Fibroblast of pulmonary artery (primary cell): ENCODE measurements at places on chromosomes 16 and 17.

DNA sequence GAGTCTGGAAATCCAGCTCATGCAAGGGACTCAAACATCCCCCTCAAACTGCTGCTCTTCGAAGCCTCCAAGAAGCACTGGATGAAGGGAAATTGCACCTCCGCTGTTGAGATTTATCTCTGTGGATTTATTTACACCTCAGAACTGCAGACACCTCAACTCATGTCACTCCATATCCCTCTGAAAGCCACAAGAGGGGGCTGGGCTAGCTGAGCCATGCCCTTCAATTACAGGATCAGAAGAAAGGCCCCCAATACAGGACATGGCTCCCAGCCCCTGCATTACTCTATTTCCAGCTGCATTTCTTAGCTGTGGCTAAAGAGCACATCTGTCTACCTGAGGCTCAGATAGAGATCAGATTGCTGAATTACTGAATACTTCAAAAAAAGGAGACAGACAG lies 103.1 kb upstream of the DYNLRB2 start:
- no peak for DNase-seq

GRCh38 chr17:61248399-61248798 lies 151.2 kb upstream of the TBX2 start:
- DNase-seq: peak; percentile 34

DNA sequence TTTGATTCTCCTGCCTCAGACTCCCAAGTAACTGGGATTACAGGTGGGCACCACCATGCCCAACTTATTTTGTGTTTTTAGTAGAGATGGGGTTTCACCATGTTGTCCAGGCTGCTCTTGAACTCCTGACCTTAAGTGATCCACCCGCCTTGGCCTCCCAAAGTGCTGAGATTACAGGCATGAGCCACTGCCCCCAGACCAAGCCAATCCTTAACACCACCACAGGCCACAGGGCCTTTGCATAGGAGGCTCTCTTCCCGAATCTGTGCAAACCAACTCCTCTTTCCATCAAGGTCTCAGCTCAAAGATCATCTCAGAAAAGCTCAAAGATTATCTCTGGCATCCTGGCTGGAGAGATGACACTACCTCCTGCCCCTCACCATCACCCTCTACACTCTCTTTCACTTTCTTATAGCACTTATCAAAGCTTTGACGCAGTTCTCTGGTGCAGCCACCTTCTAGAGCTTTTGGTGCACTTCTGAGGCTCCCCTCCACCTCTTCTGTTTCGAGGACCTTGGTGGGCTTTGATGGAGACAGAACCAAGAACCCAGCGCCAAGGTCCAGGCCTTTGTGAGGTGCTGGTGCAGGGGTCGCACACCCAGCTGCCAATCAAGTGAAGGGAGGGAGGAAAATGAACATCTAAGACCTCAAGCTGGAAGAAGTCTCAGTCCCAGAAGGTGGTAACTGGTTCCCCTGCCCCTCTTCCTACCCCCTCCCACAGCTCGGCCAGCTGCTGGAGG lies 23.2 kb upstream of the PHB1 start:
- DNase-seq: no peak

DNA sequence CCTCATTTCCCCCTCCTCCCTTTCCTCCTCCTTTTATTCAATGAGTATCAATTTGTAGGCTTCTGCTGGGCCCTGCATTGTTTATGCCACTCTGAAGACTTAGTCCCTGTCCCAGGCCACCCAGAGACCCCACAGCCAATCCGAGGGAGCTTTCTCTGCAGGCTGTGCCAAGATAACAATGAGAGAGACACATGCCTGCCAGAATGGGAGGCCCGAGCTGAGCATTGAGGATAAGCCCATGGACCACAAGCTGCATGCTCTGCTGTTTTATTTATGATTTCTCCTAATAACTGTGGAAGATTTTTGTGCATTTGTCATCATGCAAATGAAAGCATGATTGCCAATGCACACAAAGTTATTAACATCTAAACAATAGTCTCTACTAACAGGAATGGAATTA lies 3.0 kb downstream of the RCVRN start:
- DNase-seq: no peak

DNA sequence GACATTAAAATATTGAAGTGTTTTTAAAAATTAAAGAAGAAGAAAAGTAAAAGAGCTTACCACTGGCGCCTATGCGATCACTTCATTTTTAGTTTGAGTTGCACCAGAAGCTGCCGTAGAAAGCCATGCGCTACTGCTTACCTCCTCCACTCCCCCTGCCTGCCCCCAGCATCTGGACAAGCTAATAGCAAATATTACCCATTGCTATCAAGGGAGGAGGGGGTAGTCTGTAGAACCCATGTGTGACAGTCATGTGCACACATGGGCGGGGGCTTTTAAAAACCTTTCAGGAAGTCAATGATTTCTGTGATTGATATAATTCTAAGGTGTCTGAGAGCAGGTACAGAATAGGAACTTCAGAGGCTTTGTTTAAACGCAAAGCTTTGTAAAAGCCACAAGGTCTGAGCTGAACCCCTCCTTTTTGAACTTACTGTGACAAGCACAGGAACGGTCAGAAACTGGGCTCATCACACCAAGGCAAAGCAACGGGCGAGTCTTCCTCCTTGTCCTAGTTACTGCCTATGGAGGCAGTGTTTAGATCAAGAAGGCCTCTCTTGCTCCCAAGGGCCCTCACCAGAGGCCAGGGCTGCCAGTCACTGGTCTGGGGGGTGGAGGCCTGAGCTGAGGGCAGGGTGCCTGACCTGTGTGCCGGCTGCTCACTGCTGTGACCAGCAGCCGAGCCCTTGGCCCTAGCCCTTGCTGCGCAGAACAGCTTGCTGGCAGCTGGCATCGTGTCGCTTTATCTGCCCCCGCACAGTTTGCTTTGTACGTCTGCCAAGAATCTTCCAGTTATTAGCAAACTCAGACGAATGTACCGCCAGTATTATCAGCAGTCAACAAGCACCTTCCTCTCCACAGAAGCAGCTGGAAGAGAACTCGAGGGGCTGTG lies 15.0 kb downstream of the GINS2 start:
- DNase-seq: peak; percentile 78

GRCh38 chr17:72838581-72838980 lies 253.9 kb downstream of the SLC39A11 start:
- DNase-seq: no peak

DNA sequence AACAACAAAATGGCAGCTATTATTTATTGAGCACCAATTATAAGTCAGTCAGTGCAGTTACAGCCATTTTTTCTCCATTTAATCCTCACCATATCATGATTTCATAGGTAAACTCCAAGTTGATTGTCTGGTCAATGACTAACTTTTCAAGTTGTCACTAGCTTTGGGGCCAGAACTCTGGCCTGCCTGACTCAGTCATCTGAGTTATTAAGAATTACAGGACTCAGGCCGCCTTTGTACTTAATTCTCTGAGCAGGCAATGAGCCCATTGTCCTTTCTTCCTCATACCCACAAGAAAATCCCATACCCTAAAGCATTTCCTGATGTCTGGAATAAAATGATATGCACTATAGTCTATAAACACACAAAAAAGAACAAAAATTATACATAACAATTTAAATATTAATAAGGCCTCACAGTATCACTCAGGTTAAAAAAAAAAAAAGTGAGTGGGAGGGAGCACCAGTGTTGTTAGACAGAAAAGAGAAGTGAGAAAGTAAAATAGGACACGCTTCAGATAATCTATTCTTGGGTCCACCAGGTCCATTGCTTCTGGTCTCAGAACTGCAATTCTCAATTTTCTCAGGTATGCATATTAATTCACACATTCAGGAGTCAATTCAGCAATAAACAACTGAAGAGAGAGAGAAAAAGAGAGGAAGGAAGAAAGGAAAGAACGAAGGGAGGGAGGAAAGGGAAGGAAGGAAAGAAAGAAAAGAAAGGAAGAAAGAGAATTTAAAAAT lies 70.2 kb downstream of the SPAG9 start:
- DNase-seq: no peak

- peak; percentile 78 for DNase-seq
Measured at GRCh38 chr17:76623271-76624146, 20.0 kb downstream of the ST6GALNAC1 start.

- DNase-seq: no peak
Measured at GRCh38 chr16:87845213-87845612, 24.1 kb downstream of the SLC7A5 start.

DNA sequence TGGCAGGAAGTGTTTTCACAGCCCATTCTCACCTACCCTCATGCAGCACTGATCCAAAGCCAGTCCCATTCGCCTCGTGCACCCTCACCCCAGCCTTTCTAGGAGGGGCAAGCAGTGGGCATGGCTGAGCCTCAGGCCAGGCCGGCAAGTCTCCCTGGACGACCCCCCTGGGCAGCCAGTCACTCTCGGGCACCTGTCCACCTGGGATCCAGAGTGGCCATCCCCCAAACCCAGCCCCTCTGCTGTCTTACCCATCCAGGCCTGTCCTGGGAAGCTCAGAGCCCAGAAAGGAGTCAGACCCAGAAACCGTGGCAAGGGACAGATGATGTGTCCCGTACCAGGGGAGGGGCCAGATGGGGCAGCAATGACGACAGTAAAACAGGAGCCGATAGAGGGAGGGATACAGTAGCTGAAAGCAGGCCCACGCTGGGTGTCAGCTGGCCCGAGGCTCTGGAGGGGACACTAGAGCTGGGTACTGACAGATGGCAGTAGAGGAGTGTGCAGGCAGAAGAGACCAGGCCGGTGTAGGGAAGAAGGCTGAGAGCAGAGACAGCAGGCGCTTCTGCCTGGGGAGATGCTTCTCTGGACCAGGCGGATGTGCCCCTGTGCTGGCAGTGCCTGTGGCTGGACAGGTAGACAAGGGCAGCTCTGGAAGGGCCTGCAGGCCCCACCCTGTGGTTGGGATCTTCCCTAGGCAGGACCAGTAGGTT lies 5.8 kb downstream of the CMTM3 start:
- no peak for DNase-seq

GRCh38 chr16:81786868-81787267 lies 7.8 kb downstream of the PLCG2 start:
- DNase-seq: no peak

GRCh38 chr17:48240562-48241130 lies 133.1 kb downstream of the SNX11 start:
- DNase-seq: peak; percentile 39

GRCh38 chr17:16456742-16457316 lies 35.2 kb downstream of the LRRC75A start:
- no peak for DNase-seq

- peak; percentile 55 for DNase-seq
Measured at GRCh38 chr17:4199818-4200402, 56.9 kb downstream of the CYB5D2 start.

DNA sequence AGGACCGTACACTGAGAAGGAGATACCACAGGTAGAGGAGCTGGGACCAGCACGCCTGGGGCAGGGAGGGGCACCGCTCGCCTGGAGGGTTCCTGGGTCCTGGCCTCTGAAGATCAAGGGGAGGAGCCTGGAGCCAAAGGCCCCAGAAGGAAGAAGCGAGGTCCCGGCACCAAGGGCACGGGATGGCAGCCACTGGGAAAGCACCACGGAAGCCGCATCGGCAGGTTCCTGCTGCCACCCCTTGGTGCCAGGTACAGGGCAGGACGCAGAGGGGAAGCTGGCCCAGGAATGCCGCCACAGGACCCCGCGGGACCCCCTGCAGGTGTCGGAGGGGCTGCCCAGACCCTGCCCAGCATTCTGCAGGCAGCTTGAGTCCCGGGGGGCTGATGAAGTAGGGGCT lies 42.5 kb upstream of the CBFA2T3 start:
- DNase-seq: no peak

- DNase-seq: no peak
Measured at GRCh38 chr17:38609280-38610031, 3.7 kb upstream of the SRCIN1 start.

DNA sequence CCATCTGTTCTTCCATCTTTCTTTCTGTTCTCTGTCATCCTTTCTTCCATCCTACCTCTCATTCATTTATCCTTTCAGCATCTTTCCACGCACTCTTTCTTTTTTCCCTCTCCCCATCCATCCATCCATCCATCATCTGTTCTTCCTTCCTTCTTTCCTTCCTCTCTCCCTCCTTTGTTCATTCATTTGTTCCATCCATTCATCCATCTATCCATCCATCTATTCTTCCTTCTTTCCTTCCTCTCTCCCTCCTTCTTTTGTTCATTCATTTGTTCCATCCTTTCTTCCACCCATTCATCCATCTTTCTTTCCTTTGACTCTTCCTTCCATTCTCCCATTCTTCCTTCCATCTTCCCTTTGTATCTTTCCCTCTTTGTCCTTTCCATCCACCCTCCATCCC lies 39.2 kb downstream of the ARHGAP23 start:
- no peak for DNase-seq

DNA sequence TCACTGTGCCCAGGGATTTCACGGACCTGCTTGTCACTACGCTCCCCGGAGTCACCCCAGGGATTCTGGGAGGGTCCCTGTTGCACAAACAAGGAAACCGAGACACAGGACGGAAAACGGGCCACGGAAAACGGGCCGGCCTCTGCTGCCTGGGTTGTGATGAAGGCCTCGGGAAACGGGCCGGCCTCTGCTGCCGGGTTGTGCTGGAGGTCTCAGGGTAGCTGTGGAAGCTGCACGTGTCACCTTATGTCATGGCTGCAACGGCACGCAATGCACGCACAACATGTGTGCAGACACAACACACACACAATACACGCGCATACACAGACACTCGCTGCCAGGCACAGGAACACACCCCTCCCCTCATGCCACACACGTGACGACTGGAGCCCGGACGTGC lies 27.0 kb upstream of the GNG13 start:
- DNase-seq: no peak

- DNase-seq: no peak
Measured at GRCh38 chr17:51805765-51806164, 352.7 kb downstream of the CA10 start.

DNA sequence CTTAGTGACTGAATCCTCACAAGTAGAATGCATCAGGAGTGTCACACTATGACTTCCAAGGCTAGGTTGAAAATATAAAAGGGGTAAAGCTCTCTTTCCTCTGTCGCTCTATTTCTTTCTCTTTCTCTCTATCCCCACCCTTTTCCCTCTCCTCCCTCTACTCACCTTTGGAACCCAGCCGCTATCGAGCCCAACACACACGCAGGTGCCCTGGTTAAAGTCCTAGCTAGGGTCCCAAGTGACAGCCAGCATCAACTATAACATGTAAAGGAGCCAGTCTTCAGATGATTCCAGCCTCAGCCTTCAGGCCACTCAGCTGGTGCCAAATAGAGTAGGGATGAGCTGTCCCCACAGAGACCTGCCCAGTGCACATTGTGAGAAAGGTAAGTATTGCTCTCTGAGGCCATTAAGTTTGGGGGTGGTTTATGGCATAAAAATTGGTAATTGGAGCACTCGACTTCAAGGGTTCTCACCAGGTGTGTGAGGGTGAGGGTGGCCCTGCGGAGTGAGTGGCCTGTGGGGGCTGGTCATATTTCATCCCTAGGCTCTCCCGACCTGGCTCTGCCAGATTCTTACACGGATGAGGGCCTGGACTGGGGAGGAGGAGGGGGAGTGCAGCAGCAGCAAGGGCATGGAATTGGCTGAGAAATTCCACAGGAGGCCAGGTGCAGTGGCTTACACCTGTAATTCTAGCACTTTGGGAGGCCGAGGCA lies 14.9 kb upstream of the C16orf54 start:
- no peak for DNase-seq

GRCh38 chr17:72387969-72388368 lies 267.1 kb downstream of the SOX9 start:
- DNase-seq: no peak
